ENCODE measurements at places on chromosomes 6 and 20. TPM values are rescaled to one million over a fixed set of nuclear protein-coding genes. Genes with fewer than 3 reads are reported as not detected.

PRKN gene
- 2.7 TPM for total RNA-seq

SIRPB1 gene
- total RNA-seq: 11.6 TPM

CALHM5 gene
- total RNA-seq: 1.9 TPM

PAK5 gene
- total RNA-seq: 0.35 TPM

- no peaks in the 10 kb centered on the region for H3K36me3 ChIP-seq
- DNase-seq: no peak
- peaks cover 61% of the 10 kb centered on the region for H3K27me3 ChIP-seq
- no peak overlapping the region for H3K4me3 ChIP-seq
- no peak overlapping the region for H3K27ac ChIP-seq
These were observed 24.0 kb downstream of the CD40 start for GRCh38 chr20:46142124-46142523.

DNA sequence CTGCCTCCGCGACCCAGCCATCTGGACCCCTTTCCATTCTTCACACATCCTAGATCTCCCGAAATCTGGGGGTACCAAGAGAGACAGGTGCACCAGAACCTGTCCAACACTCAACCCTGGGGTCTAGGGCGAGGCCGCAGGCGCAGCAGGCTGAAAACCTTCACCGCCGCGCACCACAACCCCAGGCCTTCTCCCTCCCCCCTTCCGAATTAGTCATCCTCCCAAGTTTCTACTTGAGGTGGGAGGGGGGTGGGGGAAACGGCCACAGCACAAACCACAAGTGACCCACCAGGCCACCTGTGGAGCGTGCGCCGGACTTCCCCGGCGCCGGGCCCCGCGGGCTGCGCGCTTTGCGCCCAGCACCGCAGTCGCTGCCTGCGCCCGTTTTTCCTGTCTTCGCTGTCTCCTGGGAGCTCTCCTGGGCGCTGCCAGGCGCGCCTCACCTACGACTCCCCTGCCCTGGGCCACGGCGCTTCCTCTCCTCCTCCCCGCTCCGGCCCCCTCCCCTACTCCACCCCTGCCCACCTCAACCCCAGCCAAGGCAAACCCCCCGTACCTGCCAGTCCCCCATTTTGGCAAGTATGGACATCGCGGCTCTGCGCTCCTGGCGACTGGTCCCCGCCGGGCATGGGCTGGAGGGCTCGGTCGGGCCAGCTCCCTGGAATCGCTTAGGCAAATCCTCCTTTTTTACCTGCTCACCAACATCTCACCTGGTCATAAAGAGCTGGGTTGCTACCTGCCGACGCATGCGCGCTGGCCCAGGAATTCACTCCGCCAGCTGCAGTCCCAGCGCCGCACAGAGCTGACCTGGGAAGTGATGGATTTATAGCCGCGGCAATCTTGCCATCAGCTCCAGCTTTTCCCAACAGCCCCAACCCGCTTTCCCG is 4.2 kb upstream of the TFAP2A start:
- peaks cover 98% of the 10 kb centered on the region for H3K27me3 ChIP-seq
- peaks cover 12% of the 10 kb centered on the region for H3K4me1 ChIP-seq
- peak; percentile 65 for DNase-seq
- H3K27ac ChIP-seq: no peak overlapping the region
- no peaks in the 10 kb centered on the region for H3K36me3 ChIP-seq
- no peak overlapping the region for H3K4me3 ChIP-seq

DNA sequence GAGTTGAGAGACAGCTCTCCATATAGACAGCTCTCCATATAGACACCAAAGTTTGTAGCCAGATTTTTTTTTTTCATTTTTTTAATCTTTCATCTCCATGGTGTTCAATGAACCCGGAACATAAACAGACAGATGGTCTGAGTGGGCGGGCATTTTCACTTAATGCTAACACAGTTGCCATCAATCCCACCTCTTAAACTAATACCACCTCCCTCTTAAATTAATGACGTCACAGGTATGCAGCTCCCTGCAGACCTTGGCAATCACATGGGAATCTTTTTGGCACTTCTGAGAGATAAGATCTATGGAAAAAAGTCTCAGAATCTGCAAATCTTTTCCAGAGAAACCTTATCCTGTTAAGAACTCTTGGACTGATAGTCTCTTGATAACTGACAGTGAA is 43.2 kb downstream of the PFDN4 start:
- no peaks in the 10 kb centered on the region for H3K36me3 ChIP-seq
- H3K4me1 ChIP-seq: no peaks in the 10 kb centered on the region
- no peak overlapping the region for H3K27ac ChIP-seq
- DNase-seq: no peak

Data from upper lobe of right lung (tissue), 1 donor.